Fibroblast of skin of abdomen (primary cell): ENCODE measurements at places on chromosomes 7 and 10.
A peak's percentile ranks its signal among the peaks of the same experiment; 100 is the strongest.

GRCh38 chr7:155206318-155207020 lies 91.2 kb upstream of the INSIG1 start:
- peak; percentile 93 for DNase-seq

- DNase-seq = no peak
These were observed 262.2 kb downstream of the ZMYND11 start for GRCh38 chr10:397321-398068.

DNA sequence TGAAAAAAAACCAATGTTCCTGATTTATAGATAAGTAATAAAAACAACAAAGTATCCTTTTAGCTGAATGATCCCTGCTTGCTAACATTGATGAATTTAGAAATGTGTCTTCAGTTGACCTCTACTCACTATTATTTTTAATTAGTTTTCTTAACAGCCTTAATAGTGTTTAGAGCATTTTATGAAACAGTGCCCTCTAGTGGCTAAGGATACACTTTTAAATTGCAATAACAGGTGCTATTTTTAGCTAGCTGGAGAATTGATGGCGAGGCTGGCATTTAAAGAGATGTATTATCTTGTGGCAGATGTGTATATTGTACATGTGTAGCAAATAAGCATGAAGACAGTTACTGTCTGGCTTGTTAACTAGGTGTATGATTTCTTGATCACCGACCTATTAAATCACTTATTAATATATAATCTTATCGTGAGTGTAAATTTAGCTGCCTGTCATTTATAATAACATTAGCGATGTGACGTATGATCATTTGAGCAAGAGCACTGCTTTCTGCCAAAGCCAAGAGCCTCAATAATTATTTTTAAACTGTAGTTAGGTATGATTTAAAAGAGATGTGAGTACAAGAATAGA lies 451.9 kb downstream of the DPP6 start:
- DNase-seq = peak; percentile 7

DNA sequence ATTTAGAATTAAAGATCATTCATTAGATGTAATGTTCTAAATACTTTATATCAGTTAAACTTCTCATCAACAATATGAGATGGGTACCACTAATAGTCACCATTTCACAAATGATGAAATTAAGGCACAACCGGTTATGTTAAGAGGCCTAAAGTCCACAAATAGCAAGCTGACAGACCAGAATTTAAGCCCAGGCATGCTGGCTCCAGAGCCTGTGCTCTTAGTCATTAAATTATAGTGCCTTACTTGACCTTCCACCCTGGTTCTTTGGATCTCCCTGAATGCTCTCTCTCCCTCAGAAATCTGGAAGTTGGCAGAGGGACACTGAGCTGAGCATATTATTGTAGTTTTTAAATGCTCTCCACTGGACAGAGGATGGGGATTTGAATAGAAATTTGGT lies 3.6 kb downstream of the LIPN start:
- DNase-seq = no peak

DNA sequence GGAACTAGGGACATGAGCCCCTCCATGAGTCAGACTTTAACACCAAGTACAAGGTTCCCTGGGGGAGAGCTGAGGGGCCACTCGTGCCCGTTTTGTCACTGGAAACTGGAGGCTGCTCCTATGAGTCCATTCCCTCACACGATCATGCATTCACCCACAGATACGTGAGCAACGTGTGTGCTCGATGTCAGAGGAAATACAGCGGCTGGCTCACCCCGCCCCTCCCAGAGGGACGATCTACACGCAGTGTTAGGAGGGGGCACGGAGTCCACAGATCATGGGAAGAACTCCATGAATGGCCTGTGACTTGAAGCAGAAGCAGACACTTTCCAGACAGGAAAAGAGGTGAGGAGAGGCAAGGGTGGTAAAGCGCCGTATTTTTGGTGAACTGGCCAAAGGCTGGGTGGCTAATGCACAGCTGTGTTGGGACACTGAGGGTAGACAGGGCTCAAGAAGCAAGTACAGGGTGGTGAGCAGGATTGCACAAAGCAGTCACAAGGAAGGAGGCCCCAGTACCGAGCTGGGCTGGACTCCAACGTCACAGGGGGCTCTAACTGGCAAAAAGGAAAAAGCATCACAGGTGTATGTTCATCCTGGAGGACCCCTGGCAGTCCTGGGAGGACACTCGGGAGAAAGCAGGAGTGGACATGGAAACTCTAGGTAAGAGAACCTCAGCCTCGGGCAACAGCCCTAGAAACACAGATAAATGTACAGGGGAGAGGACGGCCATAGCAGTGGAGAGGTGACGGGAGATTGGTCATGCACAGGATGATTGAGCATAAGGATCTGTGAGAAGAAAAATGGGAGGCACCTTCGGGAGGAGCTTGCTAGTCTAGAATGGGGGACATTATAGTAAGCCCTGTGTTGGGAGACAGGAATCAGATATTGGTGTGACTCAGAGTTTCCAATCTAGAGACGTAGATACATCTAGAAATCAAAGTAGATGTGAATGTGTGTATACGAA lies 41.2 kb downstream of the TNS3 start:
- DNase-seq = peak; percentile 55

DNA sequence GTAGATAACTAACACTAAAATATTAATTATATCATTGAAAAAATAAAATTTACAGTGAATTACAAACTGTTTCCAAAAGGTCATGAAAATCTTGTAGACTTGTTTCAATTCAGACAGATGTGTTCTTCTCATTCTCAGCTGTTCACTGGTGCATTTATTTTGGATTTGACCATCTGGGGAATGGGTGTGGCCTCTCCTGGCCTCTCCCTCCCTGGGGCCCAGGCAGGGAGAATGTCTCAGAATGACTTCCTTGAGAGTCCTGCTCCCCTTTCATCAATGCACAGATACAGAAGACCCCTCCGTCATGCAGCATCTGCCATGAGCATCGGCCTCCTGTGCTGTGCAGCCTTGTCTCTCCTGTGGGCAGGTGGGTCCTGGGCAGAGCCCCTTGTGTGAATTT lies 192.8 kb upstream of the PRSS58 start:
- DNase-seq = no peak

GRCh38 chr7:5549096-5549763 lies 125.6 kb upstream of the TNRC18 start:
- DNase-seq = peak; percentile 75

DNA sequence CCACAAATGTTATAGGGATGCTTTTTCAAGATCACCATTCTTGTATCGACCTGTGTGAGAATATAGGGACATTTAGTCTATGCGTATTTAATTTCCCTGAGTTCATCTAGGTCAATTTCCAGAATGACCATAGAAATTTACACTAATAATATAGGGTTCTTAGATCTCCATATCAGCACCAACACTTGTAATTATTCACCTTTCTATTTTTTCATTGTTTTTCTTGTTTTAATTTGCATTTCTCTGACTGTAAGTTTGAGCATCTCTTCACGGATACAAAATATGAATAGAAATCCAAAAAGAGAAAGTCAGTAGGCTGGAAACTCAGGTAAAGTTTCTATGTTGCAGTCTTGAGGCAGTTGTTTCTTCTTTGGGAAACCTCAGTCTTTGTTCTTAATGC lies 134.8 kb downstream of the CREB5 start:
- no peak for DNase-seq

DNA sequence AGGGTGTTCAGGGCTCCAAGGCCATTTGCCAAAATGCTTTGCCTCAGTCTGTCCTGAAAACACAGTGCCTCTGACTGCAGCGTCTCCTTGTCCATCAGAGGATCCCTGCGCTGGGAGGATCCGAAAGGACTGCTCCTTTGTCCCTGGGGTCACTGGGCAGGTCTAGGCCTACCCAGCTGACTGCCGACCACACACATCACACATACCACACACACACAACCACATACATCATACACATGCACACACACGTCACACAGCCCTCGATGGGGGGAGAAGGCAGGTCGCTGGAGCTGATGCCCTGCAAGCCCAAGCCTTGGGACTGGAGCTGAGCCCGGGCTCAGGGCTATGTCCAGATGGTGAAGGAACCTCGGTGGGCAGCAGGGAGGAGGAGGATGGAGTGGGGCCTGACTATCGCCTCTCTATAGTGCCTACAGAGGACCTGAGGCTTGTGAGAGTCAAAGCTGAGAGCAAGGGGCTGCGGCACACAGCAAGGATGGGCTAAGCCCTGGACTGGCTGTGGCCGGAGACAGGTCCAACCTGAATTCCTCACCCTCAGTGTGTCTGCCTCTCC lies 29.1 kb downstream of the GPRIN2 start:
- no peak for DNase-seq

GRCh38 chr10:107740962-107741690 lies 576.6 kb upstream of the SORCS1 start:
- DNase-seq = peak; percentile 16

GRCh38 chr7:88317422-88317821 lies 10.7 kb upstream of the STEAP4 start:
- no peak for DNase-seq

DNA sequence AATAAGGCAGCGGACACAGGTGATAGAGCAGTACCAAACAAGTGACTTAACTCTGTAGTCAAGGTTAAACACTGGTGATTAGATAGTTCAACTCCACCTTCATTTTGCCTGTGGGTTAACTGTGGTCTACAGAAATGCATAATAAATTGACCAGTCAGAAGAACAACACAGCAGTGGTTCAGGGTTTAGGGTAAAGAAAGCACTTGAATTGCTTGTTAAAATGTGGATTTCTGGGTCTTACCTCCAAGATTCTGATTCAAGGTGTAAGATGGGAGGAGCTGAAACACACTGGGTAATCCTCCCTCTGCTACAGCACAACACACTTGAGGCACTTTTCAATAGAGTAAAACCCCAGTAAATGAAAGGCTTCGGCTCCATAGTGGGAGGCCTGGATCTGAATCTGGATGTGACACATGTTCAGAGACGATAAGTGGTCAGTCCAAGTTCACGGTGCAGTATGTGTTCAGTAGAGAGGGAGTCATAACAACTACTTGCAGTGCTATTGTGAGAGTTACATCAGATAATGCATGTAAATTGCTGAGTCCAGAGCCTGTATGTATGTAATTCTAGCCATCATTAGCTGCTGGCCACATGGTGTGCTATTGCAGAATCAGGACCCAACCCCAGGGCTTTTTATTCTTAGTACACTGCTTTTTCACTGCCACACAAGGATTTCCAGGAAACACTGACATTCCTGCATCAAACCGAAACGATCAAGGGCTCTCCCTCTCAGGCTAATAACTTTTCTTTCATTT lies 141.7 kb downstream of the SORCS1 start:
- DNase-seq = peak; percentile 22

DNA sequence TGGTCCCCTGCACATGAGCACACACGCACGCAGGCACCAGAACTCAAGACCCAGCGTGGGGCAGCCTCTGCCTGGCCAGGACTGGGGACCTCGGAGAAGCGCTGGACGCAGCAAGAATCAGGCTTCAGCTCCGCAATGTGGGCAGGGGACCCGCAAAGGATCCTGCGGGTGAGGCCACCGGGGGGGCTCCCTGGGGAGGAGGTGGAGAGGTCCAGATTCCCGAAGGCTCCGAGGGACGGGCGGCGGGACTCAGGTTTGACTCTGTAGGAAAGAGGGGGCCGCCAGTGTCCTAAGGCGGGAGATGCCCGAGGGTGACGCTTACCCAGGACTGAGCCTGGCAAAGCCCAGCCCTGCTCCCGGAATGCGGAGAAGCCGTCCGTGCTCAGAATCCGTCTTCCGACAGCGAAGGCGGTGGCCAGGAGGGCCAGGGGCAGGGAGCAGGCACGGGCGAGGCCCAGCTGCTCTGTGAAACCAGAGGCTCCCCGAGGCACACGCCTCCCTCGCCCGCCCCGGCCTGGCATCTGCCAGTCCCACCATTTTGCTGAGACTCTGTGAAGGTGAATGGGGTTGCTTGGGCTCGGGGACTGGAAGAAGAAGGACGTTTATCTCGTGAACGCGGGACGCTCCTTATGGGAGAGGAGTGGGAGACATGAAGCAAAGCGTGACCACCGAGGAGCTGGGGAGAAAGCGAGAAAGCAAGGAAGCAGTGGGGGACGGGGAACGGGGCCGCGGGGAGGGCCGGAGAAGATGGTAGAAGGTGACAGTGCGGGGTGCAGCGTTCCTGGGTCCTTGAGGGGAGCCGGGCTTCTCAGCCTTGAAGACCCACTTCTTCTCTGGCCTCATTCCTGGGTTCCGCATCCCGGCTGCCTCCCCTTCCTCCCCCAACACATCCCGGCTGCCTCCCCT lies 489.2 kb downstream of the PTPRN2 start:
- no peak for DNase-seq

DNA sequence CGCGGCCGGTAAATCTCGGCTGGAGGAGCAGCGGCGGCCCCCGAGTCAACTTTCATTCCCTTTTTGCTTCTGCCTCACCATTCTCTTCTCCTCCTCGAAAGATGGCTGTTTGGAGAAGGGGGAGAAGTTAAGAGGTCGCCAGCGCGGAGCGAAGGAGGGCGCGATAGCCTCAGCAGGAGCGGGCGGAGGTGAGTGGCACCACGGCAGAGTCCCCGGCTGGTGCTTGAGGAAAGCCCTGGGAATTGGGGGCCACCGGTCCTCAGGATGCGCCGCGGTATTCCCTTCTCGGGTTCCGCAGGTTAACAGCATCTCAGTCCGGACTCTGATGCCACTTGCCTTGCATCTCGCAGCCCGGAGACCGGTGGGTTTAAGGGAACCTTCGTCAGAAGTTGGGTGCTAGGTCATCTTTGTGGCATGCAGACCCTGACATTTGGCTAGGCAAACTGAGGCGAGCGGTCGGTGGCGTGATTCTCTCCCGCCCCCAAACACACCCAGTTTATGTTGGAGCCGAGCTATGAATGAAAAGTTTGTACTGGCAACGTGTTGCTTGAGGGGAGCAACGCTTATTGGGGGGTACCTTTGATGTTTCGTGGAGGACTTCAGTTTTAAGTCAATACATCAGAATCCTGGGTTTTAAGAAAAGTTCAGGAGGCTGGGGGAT lies 59.5 kb upstream of the PRPS1L1 start:
- DNase-seq = no peak

GRCh38 chr7:144256112-144256511 lies 8.5 kb downstream of the OR2A7 start:
- DNase-seq = no peak

GRCh38 chr10:43255634-43256431 lies 11.0 kb downstream of the RASGEF1A start:
- no peak for DNase-seq

DNA sequence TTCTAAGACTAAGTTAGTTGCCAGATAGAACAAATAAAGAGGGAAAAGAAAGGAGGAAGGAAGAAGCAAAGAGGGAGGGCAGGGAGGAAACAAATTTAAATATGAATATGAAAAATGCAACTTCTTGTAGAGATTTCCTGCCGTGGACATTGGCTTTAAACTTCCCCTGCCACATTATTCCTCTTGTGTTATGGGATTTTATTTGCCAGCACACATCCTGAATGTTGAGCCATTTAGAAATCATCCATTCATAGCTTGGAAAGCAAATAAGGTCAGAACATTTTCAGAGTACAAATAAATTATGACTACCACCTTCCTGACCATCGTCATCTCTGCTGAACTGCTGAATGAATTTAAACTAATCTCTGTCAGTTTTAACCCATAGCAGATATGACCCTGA lies 911.9 kb upstream of the LRRN3 start:
- no peak for DNase-seq

GRCh38 chr7:140685407-140686087 lies 11.0 kb upstream of the NDUFB2 start:
- no peak for DNase-seq

DNA sequence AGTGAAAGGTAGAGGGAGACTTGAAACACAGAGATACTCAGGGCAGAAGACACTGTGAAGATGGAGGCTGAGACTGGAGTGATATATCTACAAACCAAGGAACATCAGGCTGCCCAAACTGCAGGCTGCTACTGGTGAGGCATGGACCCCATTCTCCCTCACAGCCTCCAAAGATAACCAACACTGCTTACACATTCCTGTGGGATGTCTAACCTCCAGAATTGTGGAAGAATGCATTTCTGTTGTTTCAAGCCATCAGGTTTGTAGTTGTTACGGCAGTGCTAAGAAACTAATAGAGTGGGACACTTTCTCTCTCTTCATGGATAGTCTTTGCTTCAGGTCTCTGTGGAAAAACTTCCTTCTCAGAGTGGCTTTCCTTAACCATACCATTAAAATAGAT lies 182.6 kb upstream of the TMEM106B start:
- DNase-seq = peak; percentile 67
